Osteoblast (primary cell): ENCODE measurements at places on chromosomes 6 and 20. TPM values are rescaled to one million over a fixed set of nuclear protein-coding genes. Genes with fewer than 3 reads are reported as not detected.
A peak's percentile ranks its signal among the peaks of the same experiment; 100 is the strongest.

- DNase-seq = no peak
- H3K27ac ChIP-seq = no peak overlapping the region
- H3K4me3 ChIP-seq = no peak overlapping the region
- H3K4me1 ChIP-seq = no peaks in the 10 kb centered on the region
- no peaks in the 10 kb centered on the region for H3K27me3 ChIP-seq
- no peaks in the 10 kb centered on the region for H3K36me3 ChIP-seq
These were observed 462.3 kb upstream of the JARID2 start for GRCh38 chr6:14783594-14783993.

- no peak for DNase-seq
- no peak overlapping the region for H3K4me3 ChIP-seq
- no peaks in the 10 kb centered on the region for H3K36me3 ChIP-seq
- H3K4me1 ChIP-seq = no peaks in the 10 kb centered on the region
- no peaks in the 10 kb centered on the region for H3K27me3 ChIP-seq
These were observed 3.2 kb upstream of the TREML1 start for GRCh38 chr6:41157323-41157722.

- H3K4me1 ChIP-seq = no peaks in the 10 kb centered on the region
- H3K27ac ChIP-seq = no peak overlapping the region
- DNase-seq = no peak
- no peaks in the 10 kb centered on the region for H3K36me3 ChIP-seq
- H3K4me3 ChIP-seq = no peak overlapping the region
These were observed 75.7 kb upstream of the PTCHD4 start for GRCh38 chr6:48186746-48187145.

- no peak overlapping the region for H3K4me3 ChIP-seq
- H3K36me3 ChIP-seq = no peaks in the 10 kb centered on the region
- DNase-seq = no peak
- H3K27ac ChIP-seq = no peak overlapping the region
- H3K27me3 ChIP-seq = no peaks in the 10 kb centered on the region
- peaks cover 28% of the 10 kb centered on the region for H3K4me1 ChIP-seq
These were observed 95.1 kb upstream of the RNF217 start for GRCh38 chr6:124867121-124867520.

- peak; percentile 41 for DNase-seq
- no peak overlapping the region for H3K4me3 ChIP-seq
- peaks cover 29% of the 10 kb centered on the region for H3K4me1 ChIP-seq
- no peaks in the 10 kb centered on the region for H3K27me3 ChIP-seq
- peak overlapping the region; percentile 52 for H3K27ac ChIP-seq
These were observed 30.2 kb downstream of the PANK2 start for GRCh38 chr20:3919352-3919751.

OOEP gene
- 0.36 and 0.59 TPM in 2 replicates for total RNA-seq

MYB gene
- under 0.01 and 0.36 TPM in 2 replicates for total RNA-seq

TTLL9 gene
- total RNA-seq = 0.59 and 0.72 TPM in 2 replicates
